ENCODE measurements at places on chromosomes 11 and 22. TPM values are rescaled to one million over a fixed set of nuclear protein-coding genes. Genes with fewer than 3 reads are reported as not detected.

MAPK11 gene
- 5.8 TPM for total RNA-seq

CEP126 gene
- 1.1 TPM for total RNA-seq

APOL3 gene
- total RNA-seq, result 2.9 TPM

SLC6A5 gene
- total RNA-seq, result not detected

NELL1 gene
- total RNA-seq, result not detected

SLC35E4 gene
- total RNA-seq, result 10.4 TPM

SOX10 gene
- not detected for total RNA-seq

EFCAB6 gene
- total RNA-seq, result 1.1 TPM

INSC gene
- total RNA-seq, result 0.72 TPM

TSSK2 gene
- not detected for total RNA-seq

APOL4 gene
- total RNA-seq, result not detected

MS4A4A gene
- not detected for total RNA-seq

STK33 gene
- total RNA-seq, result 3.6 TPM

NECTIN1 gene
- total RNA-seq, result 90.4 TPM

SLC25A18 gene
- total RNA-seq, result not detected

OTUB1 gene
- total RNA-seq, result 54.1 TPM

MS4A7 gene
- not detected for total RNA-seq

CSNK2A3 gene
- total RNA-seq, result 2.2 TPM

HTR3A gene
- not detected for total RNA-seq

RAG2 gene
- total RNA-seq, result not detected

JAML gene
- total RNA-seq, result not detected

SGSM1 gene
- not detected for total RNA-seq

CRYBB2 gene
- total RNA-seq, result not detected

FAM227A gene
- 0.48 TPM for total RNA-seq

GPR83 gene
- under 0.01 TPM for total RNA-seq

VSIG10L2 gene
- total RNA-seq, result not detected

KCNJ1 gene
- 0.43 TPM for total RNA-seq

NXPE4 gene
- not detected for total RNA-seq

CDC42BPG gene
- total RNA-seq, result 17.1 TPM

OR5B17 gene
- total RNA-seq, result not detected

OR5F1 gene
- not detected for total RNA-seq

TRPC6 gene
- not detected for total RNA-seq

FGF4 gene
- not detected for total RNA-seq

TCN1 gene
- 3.9 TPM for total RNA-seq

P2RX3 gene
- total RNA-seq, result not detected

MS4A6A gene
- not detected for total RNA-seq

IFTAP gene
- 36.2 TPM for total RNA-seq

UBQLN3 gene
- total RNA-seq, result not detected

CNTF gene
- total RNA-seq, result 2.1 TPM

FOLR3 gene
- 14.2 TPM for total RNA-seq

PATE2 gene
- not detected for total RNA-seq

KLHL35 gene
- 2.4 TPM for total RNA-seq

TAF10 gene
- 48.0 TPM for total RNA-seq

ZBTB16 gene
- total RNA-seq, result 2.4 TPM

Data from tracheal epithelial cell (primary cell).